ENCODE measurements at places on chromosomes 1 and 21.
A peak's percentile ranks its signal among the peaks of the same experiment; 100 is the strongest.

DNA sequence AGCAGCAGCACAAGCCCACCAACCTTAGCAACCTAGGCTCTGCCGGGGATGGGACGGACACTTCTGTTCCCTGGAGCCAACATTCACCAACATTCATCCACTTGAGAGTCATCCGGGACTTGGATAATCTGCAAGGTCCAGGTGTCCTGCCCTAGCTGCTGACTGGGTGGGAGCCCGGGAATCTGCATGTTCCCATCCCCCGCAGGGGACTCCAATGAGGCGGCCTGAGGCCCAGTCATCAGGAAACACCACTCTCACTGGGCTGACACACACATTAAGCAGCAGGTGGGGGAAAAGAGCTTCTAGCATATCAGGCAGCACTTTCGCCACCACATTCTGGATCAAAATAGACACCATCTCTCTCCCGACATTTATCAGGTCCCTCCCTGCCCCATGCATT, 38.4 kb upstream of the CCSAP start:
- no peak for ATAC-seq

DNA sequence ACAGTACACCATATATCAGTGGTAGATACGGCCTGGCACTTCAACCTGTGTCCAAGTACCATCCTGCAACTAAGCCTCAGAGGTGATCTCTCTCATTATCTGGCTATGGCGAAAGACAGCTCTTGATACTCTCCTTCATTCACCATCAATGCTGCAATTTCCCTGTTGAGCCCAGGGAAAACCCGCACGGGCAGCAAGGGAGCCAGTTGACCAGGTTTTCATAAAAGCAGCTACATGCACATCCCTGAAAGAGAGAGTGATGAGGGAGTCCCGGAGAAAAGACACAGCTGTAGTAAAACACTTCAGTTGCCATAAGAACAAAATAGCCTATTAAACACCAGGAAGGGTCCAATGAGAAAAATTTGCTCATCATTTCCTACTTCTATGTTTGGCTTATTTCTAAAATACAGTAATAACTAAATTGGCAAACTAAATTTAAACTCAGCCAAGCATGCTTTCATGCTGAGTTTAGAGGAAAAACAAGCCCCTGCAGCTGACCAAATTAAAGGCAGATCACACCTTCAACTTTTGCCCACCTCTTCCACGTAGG, 68.3 kb downstream of the CAPZB start:
- no peak for ATAC-seq

DNA sequence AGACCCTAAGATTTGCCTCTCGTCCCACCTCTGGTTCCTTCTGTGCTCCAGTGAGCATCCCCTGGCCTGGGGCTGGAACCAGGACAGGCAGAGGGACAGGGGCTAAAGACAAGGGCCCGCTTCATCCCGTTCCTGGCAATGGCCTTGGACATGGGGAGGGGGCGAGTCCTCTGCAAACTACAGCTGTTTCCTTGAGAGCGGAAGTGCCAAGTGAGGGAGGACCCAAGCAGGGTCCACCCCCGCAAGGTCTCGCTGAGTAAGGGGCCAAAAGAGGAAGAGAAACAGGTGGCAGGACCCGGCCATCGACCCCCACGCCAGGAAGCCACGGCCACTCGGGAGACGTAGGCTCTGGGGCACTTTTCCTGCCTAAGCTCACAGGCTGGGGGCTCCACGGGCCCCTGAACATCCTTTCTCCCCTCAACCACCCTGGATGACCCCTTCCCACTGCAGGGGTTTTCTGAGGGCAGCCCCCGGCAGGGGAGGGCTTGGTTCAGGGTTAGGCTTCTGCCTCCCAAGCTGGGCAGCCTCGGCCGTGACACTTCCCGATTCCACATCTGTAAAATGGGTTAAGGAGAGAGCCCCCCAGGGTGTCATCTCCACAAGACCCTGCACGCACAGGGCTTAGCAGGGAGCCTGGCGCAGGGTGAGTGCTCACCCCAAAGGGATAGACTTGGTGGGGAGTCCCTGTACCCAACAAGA, 17.9 kb upstream of the PLEKHG5 start:
- no peak for ATAC-seq

DNA sequence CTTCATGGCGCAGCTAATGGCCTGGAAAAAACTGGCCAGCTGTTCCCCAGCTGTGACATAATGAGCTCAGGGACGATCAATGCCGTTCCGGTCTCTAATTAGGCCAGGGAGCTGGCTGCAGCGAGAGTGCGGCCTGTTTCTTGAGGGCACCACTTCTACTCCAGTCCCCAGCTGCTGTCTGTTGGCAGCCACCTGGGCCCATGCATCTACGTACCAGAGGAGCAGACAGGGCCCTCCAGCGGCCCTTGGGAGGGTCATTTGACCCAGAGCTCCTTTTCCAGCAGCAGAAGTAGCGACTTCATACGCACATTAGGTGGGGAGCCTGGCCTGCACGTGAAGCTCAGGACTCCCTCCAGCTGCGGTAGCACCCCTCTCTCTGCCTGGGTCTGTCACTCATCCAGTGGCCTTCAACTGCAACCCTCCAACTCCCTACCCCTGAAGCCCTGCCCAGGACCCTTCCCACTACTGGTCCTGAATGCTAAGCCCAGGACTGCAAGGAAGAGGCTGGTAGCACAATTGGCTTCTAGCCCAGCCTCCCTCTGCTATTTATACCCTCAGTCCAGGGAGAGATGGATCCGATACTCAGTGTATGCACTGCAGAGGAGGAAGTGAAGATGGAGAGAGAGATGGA, 9.1 kb upstream of the GPR61 start:
- no peak for ATAC-seq

DNA sequence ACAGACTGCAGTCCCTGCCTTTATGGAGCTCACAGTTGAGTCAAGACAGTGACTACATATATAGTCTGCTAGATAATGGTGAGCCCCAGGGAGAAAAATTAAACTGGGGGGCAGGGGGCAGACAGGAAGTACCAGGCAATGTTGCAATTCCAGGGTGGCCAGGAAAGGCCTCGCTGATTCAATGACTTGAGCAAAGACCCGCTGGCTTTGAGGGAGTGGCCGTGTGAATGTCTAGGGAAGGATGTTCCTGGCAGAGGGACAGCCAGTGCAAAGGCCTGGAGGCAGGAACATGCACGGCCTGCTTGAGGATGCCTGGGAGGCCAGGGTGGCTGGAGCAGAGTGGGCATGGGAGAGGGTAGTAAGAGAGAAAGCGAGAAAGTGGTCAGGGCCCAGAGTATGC, 23.0 kb upstream of the EPHA8 start:
- no peak for ATAC-seq

DNA sequence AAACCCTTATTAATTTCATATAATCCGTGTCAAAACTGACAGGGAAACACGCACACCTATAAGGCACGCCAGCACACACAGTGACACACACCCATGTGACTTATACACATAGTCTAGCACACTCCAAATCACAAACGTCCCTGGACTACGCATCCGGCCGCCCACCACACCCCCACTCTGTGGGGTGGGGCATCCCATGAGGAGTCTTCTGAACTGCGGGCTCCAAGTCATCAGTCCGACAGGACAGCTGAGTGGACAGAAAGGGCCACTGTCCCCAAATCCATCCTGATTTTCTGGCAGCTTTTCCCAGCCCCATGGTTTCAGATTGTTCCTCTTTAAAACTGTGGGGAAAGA, 829 bp downstream of the PEA15 start:
- peak; percentile 59 for ATAC-seq

- ATAC-seq: no peak
Observed at GRCh38 chr1:63928186-63929105, 154.6 kb downstream of the ROR1 start.

DNA sequence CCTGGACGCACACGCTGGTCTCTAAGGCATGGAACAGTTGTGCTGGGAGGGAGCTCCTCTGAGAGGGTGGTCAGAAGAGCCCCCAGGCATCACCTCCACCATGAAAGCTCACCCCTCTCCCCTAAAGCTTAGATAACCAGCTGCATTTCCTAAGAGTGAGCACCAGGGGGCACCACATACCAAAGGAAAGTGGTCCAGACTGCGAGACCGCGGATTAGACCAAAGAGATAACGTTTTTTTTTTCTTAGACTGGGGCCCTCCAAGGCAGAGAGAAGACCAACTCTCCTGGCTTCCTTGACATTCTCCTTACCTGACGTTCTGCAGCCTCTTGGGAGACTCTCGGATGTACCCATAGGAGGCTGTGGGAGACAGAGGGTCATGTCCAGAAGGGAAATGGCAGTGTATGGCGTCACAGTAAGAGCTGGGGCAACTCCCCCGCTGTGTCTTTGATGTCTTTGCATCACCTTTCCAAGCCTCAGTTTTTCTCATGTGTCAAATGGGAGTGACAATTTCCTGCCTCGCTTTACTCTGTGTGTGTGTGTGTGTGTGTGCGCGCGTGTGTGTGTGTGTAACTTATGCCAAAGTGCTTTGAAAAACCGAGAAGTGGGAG, 12.3 kb upstream of the IFNLR1 start:
- ATAC-seq: peak; percentile 73

GRCh38 chr1:232426801-232427200, 203.1 kb downstream of the SIPA1L2 start:
- ATAC-seq: no peak

DNA sequence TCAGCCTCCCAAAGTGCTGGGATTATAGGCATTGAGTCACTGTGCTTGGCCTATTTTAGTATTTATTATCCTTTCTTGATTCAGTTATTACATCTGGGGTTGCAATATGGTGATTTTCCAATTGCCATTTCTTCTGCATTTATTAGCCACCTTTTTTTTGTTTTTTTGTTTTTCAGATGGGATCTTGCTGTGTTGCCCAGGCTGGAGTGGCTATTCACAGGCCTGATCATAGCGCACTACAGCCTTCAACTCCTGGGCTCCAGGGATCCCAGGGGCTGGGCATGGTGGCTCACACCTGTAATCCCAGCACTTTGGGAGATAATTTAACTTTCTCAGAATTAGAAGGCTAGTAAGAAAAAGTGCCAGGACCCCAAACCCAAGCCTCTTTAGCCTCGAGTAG, 82.1 kb upstream of the PGD start:
- ATAC-seq: no peak

GRCh38 chr1:156308078-156308477, 9.0 kb upstream of the VHLL start:
- peak; percentile 28 for ATAC-seq

DNA sequence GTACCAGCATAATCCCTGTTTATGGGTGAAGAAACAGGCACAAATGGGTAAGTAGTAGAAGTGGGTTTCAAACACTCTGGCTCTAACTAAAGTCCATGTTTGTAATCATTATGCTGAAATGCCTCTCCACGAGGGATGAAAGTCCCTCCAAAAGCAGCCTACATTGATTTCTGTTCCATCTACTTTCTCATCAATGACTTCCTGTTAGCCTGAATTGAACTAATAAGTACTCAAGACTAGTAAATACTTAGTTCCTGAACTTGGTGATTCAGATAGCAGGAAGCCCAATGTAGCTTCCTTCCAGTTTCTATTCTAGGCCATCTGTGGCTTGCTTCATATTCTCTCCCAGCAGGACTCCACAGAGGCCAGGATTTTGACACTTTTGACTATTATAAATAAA, 11.3 kb upstream of the BACH1 start:
- no peak for ATAC-seq
